Fibroblast of gingiva (primary cell): ENCODE measurements at places on chromosomes 3 and 15.

DNA sequence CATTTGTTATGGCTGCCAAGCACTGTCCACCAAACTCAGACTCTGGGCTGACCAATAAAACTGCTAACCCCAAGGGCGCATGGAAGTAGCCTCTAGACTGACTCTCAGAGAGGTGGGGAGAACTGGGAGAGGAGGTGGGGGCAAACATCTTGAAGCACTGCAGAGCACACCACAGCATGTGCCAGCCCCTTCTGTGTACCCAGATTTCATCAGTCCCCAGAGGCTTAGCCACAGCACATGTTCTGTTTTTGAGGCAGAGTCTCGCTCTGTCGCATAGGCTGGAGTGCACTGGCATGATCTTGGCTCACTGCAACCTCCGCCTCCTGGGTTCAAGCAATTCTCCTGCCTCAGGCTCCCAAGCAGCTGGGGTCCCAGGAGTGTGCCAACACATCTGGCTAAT, 119.5 kb upstream of the SPATA12 start:
- no peak for DNase-seq

DNA sequence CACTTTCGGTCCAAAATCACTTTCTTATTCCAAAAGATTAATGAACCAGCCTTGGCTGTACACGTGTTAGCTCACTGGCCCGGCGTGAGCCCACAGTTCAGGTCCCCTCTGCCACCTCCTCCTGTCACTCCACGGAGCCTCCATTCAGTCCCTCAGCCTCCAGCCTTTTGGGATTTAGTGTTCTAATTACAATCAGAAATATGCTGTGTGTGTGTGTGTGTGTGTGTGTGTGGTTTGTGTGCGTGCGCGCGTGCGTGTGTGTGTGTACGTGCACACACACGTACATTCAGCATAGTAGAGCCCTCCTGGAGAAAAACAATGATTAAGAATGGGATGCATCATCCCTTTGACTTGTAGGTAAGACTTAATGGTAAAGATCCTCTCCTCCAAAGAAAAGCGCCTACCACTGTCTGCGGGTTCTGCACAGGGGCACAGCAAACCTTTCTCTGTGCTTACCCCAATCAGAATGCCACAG, 801 bp downstream of the CA12 start:
- peak; percentile 18 for DNase-seq

DNA sequence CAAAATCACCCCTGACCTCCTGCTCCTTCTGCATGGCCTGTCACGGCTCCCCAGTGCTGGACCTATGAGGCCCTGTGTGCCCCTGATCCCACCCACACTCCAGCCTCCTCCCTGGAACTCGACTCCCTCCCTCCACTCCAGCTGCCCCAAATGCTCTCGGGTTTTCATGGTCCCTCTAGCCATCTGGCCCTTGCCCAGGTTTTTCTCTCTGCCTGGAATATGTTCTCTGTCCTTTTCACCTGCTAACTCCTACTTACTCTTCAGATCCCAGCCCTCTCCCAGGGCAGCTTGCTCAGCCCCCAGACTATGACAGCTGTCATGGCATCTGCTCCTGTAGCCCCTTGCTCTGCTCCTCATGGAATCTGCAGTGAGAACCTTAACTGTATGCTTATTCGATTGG, 30.3 kb downstream of the DUSP7 start:
- no peak for DNase-seq

DNA sequence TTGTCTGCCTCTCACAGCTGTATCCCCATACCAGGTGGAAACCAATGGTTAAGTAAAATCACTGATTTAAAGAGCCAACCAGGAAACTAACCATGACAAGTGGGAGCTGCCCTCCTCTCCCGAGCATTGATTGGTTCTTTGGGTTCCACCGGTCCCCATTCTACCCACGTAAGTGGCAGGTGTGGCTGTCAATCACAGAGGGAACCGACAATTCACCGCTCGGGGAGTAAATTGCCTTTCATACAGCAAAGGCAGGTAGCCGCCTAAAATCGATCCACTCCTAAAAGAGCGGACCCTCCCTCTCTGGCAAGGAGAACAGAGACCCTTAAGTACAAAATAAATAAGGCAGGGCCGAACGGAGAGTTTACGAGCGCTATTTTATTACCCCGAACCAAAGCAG, 1.2 kb downstream of the ERC2 start:
- DNase-seq, result peak; percentile 36

DNA sequence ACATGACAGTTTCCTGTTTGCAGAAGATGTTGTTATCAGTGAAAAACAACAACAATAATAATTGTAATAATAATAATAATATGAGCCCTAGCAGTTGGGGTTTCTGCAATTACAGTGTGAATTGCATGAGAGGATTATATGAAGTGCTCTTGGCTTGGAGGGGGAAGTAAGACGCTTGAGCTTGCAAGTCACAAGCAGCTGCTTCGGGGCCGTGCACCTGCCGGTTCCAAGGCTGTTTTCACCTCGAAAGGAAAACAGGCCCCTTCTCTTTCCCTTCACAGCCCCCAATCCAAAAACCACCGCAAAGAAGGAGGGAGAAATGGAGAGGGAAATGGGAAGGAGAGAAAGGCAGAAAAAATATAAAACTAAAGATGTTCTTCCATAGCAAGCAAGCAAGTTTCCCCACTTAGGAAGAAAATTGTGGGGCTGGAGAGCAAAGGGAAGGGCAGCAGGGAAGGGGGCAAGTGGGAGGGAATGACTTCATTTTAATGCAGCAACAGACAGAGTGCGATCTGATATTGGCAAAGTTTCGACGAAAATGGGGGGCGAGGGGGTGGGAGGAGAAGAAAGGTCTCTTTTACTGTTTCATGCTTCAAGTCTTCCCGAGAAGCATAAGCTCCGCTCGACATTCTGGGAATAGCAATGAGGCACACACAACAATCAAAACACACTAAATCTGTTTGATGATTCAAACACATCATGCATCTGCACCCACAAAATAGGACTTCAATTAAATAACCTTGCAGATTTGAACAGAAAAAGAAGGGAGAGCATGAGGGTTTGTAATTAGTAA, 284.2 kb upstream of the ATP11B start:
- DNase-seq, result no peak

DNA sequence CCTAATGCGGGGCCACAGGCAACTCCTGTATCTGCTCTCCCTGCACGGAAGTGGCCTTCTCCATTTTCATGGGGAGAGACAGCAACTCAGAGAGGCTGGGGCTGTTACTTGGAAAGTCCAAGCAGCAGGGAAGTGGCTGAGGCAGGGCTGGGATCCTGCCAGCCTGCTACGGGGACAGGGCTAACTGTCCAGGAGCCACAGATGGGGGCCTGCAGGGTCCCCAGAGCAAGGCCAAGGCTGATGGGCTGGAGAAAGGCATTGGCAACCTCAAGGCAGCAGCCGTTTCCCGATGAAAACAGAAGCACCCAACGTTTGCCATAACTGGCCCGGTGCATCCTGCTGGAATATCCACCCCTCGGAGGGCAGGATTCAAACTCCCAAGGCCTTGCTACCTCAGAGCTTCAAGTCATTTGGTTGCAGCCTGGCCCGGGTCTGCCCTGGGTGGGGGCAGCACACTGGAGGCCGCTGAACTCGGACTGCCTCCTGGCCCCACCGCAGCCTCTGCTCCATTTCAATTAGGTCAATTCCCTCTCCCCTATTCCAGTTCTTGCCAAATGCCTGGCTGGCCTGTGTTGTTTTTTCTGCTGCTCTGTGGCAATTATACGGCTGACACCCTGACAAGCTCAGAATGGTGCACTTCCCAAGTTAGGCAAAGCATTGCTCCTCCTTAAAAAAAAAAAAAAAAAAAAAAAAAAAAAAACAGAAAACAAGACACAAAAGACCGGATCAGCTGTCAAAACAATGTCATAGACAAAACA, 143.5 kb downstream of the NUP210 start:
- DNase-seq, result no peak

- no peak for DNase-seq
Measured at GRCh38 chr3:193593668-193594030, 641 bp downstream of the OPA1 start.

- no peak for DNase-seq
Measured at GRCh38 chr15:81291916-81292522, 31.9 kb downstream of the STARD5 start.

DNA sequence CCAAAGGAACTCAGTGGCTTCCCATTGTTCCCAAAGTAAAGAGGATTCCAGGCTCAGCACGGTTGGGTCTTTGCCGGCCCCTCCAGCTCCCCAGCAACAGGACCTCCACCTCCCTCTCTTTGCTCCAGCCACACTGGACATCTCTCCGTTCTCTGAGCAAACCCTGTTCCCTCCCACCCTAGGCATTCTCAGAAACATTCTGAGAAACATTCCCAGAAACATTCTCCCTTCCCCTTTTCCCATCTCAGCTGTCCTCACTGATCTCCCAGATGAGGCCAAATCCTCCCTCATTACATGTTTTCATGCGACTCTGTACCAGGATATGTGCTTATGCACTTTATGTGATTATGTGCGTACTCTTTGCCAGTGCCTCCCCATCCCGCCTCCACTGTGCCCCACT, 14.1 kb downstream of the CCDC33 start:
- DNase-seq, result no peak

- DNase-seq, result no peak
Measured at GRCh38 chr3:177089901-177090300, 107.4 kb downstream of the TBL1XR1 start.

GRCh38 chr3:55571913-55572312, 84.8 kb upstream of the WNT5A start:
- no peak for DNase-seq

DNA sequence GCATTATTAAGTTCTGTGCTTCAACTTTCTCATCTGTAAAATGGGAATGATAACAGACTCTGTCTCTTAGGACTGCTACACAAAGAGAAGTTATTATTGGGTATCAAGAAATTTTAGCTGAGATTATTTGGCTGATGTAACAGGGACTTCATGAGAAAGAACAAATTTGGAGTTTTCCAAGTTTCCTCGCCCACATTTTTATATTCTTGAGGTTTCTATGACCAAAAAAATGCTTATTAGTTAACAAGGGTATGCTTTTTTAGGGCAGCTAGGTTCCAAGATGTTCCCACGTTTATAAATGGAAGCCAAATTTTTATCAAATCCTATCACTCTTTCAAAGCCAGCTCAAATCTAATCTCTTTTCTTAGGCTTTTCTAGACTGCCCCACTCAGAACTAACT, 50.6 kb upstream of the C3orf80 start:
- DNase-seq, result no peak

DNA sequence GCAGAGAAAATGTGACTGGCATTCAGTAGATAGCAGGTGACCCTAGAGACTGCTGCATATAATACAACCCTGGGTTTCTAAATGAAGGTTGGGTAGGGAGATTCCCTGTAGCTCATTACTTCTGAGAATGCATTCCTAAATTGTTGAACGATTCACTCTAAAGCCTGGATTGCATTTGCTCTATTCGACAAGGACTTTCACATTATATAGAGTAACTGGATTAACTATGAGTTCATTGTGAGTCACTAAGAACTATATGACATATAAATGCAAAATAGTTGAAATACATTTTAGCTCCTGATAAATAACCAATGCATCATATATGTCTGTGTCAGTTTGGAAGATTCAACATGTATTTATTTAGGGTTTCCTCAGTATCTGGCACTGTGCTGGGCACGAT, 294.7 kb upstream of the CCDC54 start:
- no peak for DNase-seq

- no peak for DNase-seq
Measured at GRCh38 chr3:118543832-118544231, 490.8 kb downstream of the IGSF11 start.

GRCh38 chr3:17339132-17339575, 403.3 kb downstream of the TBC1D5 start:
- no peak for DNase-seq

DNA sequence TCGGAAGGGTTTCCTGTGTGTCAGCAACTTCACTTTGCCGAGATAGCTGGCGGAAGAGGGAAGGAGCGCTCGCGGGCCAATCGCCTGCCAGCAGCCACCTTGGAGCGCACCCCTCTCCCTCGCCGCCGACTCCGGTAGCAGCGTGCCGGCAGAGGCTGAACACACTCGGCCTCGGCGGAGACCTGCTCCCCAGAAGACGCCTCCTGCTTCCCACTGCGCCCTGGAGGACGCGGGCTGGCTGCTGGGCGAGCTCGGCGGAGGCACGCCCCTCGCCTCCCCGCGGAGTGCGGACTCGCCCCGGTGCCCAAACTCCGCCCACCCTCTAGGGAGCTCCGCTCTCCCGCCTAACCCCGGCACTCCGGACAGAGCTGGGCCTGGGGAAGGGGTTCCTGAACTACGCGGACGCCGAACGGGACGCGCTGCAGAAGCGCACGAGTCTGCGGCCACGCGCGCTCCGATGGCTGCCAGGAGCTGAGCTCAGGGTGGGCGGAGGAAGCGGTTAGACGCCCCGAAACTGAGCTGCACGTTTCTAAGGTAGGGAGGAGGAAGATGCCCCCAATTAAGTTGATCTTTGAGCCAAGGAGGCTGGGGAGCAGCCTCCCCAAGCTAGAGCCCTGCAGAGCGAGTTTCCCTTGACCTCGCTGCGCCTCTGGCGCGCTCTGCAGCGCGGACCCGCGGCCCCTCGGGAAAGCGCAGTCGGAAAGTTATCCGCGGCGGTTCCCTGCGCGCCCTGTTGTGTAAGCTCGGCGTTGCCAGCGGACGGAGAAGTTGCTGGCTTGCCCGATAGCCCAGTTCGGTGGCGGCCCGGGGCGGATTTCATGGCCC, at the start of gene P2RY1:
TSS of gene P2RY1 (plus strand) at position 356 of the 825 bp plus-strand sequence. CDS start 652 bp downstream, outside the sequence.
- DNase-seq, result peak; percentile 63

- DNase-seq, result peak; percentile 70
Measured at GRCh38 chr3:188788621-188789081, 383.1 kb upstream of the TPRG1 start.
